ENCODE measurements at places on chromosomes 1 and 21.
A peak's percentile ranks its signal among the peaks of the same experiment; 100 is the strongest.

DNA sequence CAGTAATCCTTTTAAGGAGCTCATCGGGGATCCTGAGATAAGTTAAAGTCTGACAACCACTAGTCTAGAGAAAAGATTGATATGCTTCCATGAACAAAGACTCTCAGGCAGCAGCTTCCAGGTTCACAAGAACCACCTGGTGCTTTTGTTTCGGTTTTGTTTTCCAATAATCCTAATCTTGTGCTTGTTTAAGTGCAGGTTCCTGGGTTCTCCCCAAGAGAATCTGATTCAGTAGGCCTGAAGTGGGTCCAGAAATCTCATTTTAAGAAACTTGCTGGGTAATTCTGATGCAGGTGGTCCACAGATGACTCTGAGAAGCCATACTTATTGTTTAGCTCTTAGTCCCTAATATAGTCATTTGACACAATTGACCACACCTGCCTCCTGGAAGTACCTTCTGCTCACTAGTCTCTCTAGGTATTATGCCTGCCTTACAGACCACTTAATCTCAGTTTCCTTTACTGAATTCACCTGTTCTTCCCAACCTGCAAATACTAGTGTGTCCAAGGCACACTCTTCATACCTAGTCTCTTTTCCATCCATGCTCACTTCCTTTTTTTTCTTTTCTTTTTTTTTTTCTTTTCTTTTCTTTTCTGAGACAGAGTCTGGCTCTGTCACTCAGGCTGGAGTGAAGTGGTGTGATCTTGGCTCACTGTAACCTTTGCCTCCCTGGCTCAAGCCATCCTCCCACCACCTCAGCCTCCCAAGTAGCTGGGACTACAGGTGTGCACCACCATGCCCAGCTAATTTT lies 20.5 kb upstream of the FRRS1 start:
- peak; percentile 32 for DNase-seq

DNA sequence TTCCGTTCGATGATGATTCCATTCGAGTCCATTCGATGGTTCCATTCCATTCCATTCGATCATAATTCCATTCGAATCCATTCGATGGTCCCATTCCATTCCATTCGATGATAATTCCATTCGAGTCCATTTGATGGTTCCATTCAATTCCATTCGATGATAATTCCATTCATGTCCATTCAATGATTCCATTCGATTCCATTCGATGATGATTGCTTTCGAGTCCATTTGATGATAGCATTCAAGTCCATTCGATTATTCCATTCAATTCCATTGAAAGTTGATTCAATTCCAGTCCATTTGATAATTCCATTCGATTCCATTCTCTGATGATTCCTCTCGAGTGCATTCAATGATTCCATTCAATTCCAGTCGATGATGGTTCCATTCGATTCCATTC lies 3895.3 kb downstream of the SRGAP2C start:
- no peak for DNase-seq

- DNase-seq: no peak
Observed at GRCh38 chr1:56029319-56030003, 549.9 kb downstream of the PLPP3 start.

- no peak for DNase-seq
Observed at GRCh38 chr1:55143684-55144083, 71.5 kb downstream of the USP24 start.

DNA sequence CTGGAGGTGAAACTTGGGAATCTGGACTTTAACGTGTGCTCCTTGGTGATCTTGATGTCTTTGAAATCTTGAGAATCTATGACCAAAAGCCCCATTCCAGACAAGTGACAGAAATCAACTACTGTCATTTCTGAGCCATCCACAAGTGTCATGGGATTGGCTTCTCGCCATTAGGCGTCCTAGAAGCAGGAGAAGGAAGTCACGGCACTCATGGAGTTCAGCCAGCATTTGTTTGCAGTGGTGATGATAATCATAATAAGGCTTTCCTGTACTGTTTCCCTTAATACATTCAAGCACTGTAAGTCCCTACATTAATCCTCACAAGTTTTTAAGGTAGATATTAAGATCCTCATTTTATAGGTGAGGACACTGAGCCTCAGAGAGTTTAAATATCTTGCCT lies 11.9 kb downstream of the F5 start:
- DNase-seq: no peak

DNA sequence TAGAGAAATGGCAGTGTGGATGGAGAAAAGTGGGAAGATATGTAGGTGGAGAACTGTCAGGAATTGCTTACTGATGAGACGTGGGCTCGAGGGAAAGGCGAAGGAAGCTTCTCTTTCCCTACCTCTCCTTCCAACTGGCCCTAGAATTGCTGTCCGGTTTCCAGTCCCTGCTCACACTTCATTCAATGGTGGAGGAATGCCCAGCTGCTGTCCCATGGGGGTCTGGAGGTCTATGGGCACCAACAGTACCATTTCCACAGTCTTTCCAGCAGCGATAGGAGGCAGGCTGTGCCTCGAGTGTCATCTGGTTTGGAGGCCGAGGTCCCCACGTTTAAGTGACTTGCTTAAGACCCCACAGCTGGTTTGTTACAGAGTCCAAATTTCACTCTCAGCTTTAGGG lies 31.5 kb upstream of the CD1D start:
- no peak for DNase-seq

DNA sequence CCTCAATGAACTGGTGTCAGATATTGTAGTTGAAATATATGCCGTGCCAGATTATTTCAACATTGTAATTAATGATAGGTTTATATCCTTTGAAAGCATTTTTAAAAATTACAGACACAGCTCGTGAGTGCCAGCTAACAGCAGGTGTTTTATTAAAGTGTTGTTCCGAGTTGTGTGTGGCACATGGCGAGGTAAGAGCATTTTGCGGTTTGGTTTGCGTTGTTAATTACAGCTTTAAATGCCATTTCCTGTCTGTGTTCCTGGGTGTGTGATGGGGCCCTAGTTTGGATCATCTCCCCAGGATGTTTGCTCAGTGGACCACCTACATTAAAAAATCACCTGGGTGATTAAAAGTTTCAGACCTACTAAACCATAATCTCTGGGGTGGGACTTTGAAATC lies 97.4 kb downstream of the PRDM2 start:
- DNase-seq: no peak
